Activated T-helper 2 cell treated with anti-CD3 and anti-CD28 coated beads, Interferon-gamma antibody, Interleukin-2, Interleukin-4, amounts not matched to agents 10 μg/mL and 5 μg/mL and 100 μg/mL, durations not matched to agents 14 hours and 24 hours and 36 hours (primary cell): ENCODE measurements at places on chromosomes 2 and 18. TPM values are rescaled to one million over a fixed set of nuclear protein-coding genes. Genes with fewer than 3 reads are reported as not detected.
A peak's percentile ranks its signal among the peaks of the same experiment; 100 is the strongest.

Gene TNP1
- total RNA-seq = not detected in 2 replicates

Gene RPE
- total RNA-seq = 57.2 and 57.8 TPM in 2 replicates

Gene SLC8A1
- total RNA-seq = 5.5 and 5.7 TPM in 2 replicates

Gene ACMSD
- not detected in 2 replicates for total RNA-seq

Gene GAL3ST2
- 1.3 and 1.9 TPM in 2 replicates for total RNA-seq

Gene NEU2
- total RNA-seq = not detected in 2 replicates

Gene NR4A2
- total RNA-seq = 22.1 and 24.0 TPM in 2 replicates

Gene STAT4
- total RNA-seq = 92.2 and 96.9 TPM in 2 replicates

Gene KIAA2012
- total RNA-seq = not detected in 2 replicates

Gene KIDINS220
- 24.7 and 26.1 TPM in 2 replicates for total RNA-seq

Gene ITGB1BP1
- 118 and 128 TPM in 2 replicates for total RNA-seq

Gene ATOH8
- 0.07 and 0.11 TPM in 2 replicates for total RNA-seq

Gene BOD1L2
- not detected in 2 replicates for total RNA-seq

Gene MPP4
- not detected in 2 replicates for total RNA-seq

Gene UPP2
- not detected in 2 replicates for total RNA-seq

DNA sequence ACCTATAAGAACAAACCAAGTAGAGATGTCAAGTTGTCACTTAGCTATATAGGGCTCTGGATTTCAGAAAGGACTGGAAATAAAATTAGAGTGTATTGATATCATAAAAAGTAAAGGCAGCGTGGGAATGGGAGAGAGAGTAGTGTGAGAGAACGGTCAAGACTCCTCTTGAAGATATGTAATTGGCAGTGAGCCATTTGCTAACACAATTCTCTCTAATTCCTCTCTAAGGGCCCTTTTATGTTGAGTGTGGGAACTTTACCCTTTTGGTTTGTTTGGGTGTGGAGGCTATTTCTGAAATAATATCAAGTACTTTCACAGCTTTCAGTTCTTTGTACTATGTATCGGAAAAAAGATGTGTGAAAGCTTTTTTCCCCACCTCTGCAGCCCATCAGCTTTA lies 196.8 kb downstream of the LRRTM4 start:
- no peak for DNase-seq

GRCh38 chr2:7262727-7263126 lies 345.5 kb downstream of the RNF144A start:
- no peak for DNase-seq

GRCh38 chr2:195596840-195597239 lies 60.2 kb upstream of the SLC39A10 start:
- DNase-seq = no peak

GRCh38 chr2:230872968-230873660 lies 8.4 kb downstream of the ITM2C start:
- no peak for DNase-seq

DNA sequence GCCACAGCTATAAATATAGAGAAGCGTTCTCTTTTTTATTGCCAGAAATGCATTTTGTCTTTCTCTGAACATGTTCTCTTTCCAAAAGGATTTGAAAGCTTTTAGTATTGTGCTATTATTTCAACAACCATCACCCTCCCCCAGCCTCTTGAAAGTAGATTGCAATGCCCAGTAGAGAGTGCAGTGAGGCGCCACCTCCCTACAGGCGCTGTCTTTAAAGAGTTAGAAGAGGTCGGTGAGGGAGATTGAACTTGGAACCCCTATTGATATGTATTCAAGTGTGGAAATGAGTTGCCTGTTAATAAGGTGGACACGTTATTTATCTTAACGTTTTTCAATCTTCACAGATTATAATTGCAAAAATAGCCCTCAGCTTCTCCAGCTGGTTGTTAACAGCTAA lies 360.3 kb downstream of the LRP1B start:
- no peak for DNase-seq

GRCh38 chr2:7837237-7837760 lies 844.6 kb upstream of the ID2 start:
- DNase-seq = no peak

DNA sequence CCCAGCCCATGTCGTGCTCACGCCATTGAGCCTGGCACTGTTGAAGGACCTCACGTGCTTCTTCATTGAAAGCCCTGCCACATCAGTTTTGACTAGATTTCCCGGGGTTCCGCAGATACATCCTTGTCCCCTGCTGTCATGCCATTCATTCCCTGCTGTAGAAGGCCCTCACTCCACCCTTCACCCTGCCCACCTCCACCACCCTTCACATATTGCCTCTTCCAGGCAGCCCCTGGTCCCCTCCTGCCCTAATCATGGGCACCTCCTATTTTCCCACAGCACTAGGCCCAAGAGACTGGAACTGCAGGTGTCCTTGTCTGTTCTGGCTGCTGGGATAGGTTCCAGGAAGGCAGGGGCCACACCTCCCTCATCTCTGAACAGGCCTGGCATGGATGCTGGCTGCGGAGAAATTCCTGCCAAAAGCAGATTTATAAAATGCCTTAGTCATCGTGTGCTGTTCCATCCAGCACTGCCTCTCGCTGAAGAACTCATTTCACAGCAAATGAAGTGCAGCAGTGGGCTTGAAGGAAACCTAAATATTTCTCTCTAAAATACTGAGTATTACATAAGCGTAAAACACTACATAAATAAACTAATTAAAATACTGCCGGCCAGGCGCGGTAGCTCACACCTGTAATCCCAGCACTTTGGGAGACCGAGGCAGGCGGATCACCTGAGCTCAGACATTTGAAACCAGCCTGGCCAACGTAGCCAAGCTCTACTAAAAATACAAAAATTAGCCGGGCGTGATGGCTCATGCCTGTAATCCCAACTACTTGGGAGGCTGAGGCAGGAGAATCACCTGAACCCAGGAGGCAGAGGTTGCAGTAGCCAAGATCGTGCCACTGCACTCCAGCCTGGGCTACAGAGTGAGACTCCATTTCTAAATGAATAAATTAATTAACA lies 38.4 kb downstream of the EIF4E2 start:
- no peak for DNase-seq

DNA sequence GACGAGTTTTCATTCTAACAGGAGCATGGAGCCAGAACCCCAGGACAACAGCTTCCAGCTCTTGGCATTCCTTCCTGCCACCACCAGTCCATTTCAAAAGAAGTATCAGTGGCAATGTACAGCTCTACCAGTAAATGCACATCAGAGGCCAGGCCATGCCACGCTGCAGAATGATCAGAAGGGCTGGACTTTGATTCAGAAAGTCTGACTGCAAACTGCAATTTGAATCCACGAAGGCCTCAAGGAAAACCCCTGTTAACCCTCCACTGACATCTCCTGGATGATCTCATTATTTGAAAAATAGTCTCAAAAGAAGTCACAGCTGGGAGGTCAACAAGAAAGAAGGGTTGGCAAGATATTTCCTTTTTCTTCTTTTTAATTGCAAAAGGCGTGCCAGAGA lies 119.2 kb downstream of the MYO5B start:
- no peak for DNase-seq

GRCh38 chr2:30179536-30179935 lies 32.7 kb downstream of the YPEL5 start:
- no peak for DNase-seq

DNA sequence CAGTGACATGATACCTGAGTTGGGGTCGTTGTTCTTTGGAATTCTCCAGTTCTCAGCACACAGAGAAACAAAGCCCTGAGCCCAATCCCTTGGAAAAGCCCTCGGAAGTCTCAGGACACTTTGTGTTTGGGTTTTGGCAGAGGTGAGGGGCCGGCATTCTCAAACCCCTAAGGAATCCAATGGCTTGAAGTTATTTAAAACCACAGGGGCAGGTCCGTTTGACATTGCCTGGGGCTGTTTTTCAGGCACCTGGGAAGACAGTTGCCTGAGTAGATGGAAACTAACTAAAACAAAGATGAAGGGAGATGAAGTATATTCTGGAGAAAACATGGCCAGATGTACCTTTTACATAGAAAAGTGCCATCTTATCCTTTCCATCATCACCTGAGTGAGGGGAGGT lies 22.5 kb upstream of the OTOF start:
- no peak for DNase-seq

- no peak for DNase-seq
Observed at GRCh38 chr2:15169326-15170069, 391.6 kb downstream of the NBAS start.

- no peak for DNase-seq
Observed at GRCh38 chr2:38248255-38248654, 128.8 kb downstream of the ATL2 start.

DNA sequence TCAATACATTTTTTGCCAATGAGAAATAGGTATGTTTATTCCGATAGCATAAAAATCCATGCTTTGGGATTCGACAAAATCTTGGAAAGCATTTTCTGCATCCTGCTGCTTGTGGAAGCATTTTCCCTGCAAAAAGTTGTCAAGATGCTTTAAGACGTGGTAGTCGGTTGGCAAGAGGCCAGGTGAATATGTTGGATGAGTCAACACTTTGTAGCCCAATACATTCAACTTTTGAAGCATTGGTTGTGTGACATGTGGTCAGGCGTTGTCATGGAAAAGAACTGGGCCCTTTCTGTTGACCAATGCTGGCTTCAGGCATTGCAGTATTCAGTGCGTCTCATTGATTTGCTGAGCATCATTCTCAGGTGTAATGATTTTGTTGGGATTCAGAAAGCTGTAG lies 764.5 kb downstream of the TRIB2 start:
- DNase-seq = no peak

GRCh38 chr2:151153601-151154000 lies 108.1 kb downstream of the RBM43 start:
- no peak for DNase-seq

DNA sequence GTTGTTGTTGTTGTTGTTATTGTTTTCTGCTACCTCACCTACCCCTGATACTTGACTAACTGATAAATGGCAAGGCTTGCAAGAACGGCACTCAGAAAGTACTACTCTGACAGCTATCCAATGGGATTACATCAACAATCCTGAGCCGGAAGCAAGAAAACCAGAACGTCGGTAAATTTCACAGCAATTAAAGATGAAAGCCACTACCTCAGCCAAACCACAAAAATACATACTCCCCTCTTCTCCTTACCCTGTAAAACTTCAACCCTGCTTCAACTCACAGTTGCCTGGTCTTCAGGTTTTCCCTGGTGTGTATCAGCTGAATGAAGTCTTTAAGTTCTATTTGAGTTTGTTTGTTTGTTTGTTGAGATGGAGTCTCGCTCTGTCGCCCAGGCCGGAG lies 293.7 kb upstream of the RND3 start:
- no peak for DNase-seq

- no peak for DNase-seq
Observed at GRCh38 chr2:206802654-206803514, 37.5 kb downstream of the FASTKD2 start.

GRCh38 chr2:69300650-69301049 lies 86.4 kb downstream of the GFPT1 start:
- DNase-seq = no peak

GRCh38 chr2:96816836-96817702 lies 1.0 kb downstream of the CNNM3 start:
- no peak for DNase-seq

- DNase-seq = no peak
Observed at GRCh38 chr2:29212009-29212408, 96.8 kb downstream of the CLIP4 start.

DNA sequence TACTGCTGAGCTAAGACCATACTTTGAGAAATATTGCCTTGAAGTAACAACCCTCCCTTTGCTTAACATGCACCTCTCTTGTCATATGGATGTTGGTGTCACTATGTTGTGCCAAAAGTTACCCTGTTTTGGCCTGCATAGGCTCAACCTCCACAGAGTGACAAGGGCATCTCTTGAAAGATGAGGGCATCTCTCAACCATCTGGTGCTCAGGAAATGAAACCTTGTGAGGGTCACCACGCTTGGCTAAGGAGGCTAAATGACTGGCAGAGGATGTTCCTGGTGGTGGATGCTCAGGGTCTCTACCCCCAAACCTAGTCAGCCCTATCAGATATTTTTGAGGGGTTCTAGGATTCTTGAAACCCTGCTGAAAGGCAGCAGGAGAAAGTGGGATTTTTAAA lies 2.3 kb downstream of the LHCGR start:
- no peak for DNase-seq

GRCh38 chr18:45384137-45384961 lies 230.9 kb upstream of the SLC14A2 start:
- peak; percentile 11 for DNase-seq

- DNase-seq = no peak
Observed at GRCh38 chr2:64401529-64401880, 52.5 kb upstream of the LGALSL start.

GRCh38 chr2:232479341-232480200 lies 8.1 kb downstream of the ECEL1 start:
- no peak for DNase-seq

GRCh38 chr2:100264121-100264520 lies 58.2 kb downstream of the LONRF2 start:
- DNase-seq = no peak

GRCh38 chr2:66724241-66724640 lies 289.3 kb downstream of the MEIS1 start:
- no peak for DNase-seq

- DNase-seq = no peak
Observed at GRCh38 chr18:58005885-58006523, 38.0 kb upstream of the NEDD4L start.

DNA sequence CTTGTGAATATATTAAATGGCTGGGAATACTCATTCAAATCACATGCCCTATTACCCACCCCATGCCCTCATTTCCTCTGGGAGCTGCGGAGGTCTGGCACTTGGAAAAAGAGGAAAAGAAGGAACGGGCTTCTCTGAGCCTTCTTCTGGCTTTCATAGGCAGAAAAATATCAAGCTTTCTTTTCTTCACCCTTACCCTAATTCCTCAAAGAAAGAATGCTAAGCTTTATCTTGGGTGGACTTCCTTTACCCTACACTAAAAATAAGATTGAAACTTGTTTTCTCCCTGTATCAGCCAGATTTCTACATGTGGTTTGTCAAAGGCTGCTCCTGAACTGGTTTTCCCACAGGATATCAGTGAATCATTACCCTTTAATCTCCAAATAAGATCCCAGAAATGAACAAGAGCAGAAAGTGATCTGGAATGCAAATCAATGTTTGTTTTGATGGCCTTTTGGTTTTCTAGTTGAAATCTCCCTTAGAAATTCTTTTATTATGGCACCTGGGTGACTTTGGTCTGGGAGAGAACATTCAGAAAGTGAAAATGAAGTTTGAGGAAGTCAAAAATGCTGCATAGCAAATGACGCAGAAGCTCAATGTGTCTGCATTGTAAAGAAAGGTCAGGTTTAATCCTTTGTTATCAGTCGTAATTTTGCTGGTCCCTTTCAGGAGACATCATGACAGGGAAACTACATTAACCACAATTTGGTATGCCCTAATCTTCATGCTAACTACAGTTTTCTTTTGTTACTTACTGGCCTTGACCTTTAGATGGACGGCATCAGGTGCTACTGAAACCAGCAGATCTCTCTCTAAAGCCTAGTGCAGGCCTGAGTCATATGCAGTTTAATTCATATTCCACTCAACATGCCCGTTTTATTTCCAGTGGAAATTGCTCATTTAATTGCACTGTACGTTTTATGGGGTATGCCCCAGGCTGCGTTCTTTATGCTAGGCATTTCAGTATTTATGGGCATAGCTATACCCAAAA lies 46.6 kb upstream of the HNRNPA3 start:
- DNase-seq = no peak
